Activated CD4-positive, alpha-beta T cell treated with anti-CD3 and anti-CD28 coated beads for 48 hours (primary cell): ENCODE measurements at places on chromosomes 11 and 22.

GRCh38 chr11:8613036-8613435, 19.0 kb upstream of the STK33 start:
- no peak for DNase-seq

DNA sequence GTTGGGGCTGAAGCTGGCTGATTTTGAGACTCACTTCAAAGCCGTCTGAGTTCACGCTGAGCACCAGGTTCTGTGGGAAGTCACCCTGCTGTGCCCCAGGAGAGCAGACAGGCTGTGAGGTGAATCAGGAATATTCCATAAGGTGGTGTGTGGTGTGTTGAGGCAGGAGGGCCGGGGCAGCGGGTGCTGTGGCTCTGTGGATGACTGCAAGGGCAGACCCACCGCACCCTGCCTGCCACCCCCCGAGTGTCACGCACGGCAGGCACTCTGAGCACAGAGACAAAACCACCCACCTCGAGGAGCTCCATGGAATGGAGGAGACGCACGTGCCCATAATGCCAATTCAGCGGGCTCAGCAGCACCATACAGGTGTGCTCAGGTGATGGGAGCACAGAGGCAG, 147.8 kb downstream of the PKNOX2 start:
- no peak for DNase-seq

DNA sequence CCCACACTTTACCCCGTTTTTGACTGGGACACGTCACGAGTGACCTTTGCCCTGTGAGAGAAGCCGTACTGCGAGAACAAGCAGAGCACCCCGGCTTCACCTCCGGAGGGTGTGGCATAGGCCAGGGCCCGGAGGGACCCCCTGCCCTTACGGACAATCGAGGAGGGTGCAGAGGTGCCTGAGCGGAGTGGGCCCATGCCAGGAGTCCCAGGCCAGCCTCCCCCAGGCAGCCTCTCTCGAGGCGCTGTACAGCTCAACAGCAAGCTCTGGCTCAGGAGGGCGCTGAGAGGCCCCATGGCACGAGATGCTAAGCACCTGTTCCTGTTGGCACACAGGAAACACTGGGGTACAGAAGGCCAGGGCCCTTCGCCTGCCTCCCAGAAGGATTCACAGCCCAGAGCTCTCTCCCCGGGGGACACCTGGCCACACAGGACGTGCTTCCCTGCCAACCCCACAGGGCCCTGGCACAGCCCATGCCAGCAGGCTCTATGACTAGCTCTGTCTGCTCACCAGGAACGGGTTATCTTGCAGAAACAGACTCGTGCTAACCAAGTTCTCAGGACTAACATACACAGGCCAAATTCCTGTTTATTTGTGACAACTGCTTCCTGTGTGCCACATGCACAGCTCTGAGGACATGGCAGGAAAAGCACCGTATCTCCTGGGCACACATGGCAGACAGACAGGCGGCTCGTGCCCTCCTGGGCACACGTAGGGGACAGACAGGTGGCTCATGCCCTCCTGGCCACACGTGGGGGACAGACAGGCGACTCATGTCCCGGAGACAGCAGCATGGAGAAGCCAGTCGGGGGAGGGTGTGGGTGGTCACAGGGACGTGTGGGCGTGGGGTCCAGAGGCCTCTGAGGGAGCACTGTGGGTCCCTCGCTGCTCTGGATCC, 11.6 kb downstream of the TOLLIP start:
- no peak for DNase-seq

DNA sequence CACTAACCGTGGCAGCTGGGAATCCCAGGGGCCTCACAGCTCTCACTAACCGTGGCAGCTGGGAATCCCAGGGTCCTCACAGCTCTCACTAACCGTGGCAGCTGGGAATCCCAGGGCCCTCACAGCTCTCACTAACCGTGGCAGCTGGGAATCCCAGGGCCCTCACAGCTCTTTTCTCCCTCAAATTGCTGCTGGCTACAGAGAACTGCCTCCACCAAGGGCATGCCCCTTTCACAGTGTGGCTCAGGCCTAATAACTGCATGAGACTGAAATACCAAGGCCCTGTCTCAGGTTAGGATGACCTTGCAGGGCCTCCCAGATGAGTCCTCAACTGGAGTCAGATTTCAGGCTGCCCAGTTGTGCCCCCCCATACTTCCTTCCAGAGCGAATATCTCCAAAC, 35.1 kb upstream of the GGTLC2 start:
- DNase-seq = no peak

DNA sequence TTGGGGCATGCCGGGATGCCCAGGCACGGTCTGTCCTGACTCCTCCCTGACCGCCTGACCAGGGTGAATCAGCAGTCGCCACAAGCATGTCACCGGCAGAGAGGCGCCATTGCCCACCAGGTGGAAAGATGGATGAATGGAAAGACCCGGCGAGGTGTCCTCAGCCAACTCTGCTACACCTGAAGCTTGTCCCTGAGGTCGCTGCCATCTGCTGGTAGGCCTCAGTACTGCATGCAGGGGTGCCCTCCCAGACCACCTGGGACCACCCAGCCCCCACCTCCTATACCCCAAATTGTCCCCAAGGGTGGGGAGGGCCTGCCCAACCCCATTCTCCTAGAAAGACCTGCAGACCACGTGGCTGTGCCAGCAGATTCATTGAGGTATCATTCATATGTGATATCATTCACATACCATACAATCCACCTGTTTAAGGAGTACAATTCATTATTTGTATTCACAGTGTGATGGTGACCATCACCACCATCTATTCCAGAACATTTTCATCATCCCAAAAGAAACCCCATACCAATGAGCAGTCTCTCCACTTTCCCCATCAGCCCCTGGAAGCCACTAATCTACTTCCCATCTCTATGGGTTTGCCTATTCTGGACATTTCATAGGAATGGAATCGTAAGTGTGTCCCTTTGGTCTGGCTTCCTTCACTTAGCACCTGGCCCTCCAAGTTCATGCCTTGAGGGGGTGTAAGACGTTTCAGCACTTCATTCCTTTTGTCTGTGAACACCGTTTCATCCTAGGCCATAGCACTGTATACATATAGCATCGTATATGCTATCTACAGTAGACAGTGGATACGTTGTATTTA, 17.5 kb downstream of the FGF3 start:
- DNase-seq = peak; percentile 50

DNA sequence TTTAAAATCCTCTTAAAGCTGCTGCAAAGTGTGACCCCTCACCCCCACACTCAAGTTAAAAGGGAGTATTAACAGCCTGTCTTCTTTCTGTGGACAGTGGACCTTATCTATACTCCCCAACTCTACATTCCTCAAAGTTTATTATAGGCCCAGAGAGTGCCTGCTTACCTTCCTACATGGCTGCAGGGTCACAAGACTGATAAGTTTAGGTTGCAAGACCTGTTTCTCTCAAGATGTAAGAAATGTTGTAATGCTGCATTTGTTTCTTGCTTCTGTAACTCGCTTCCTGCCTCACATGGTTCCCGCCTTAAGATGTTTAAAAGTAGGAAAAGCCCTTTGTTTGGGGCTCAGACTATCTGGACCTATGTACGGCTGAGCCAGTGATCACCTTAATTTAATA, 10.1 kb upstream of the NXPE1 start:
- no peak for DNase-seq

GRCh38 chr22:42701694-42702093, 19.0 kb downstream of the A4GALT start:
- DNase-seq = no peak

DNA sequence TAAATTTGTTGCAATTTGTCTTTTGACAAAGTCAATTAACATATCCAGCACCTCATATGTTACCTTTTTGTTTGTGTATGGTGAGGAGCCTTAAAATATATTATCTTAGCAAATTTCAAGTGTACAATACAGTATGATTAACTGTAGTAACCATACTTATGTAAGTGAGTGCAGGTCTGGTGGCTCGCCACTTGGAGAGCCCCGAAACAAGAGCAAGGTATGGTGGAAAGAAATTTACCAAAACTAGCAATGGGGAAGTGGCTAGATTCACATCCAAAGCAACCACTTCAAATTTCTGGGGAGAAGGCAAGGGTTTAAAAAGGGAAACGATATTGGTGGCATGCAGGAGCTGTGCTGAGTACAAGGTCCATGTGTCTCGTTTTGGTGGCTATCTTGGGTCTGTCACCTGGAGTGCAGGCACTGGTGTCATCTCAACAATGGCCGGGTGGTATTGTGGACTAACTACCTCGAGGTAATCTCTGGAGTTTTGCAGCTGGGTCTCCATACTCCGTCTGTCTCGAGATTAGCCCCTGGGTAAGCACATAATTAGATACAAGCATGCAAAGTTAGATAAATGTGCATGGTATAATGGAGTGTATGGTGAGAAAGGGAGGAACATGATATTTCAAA, 8.2 kb upstream of the FNBP4 start:
- DNase-seq = no peak

DNA sequence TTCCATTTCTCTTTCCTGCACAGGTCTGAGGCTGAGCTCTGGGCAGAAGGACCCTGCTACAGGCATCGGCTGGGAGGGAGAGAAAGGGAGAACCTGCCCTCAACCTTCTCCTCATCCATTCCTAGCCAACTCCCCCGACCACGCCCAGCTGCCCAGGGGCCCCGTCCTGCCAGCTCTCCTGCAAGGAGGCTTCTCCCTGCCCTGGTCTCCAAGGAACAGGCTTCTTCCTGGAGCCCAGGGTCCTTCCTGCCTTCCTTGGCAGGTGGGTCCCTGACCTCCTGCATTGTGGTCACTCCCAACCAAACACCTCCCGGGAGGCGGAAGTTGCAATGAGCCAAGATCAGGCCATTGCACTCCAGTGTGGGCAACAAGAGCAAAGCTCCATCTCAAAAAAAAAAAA, 12.5 kb upstream of the HMOX1 start:
- no peak for DNase-seq

GRCh38 chr11:127618721-127619120, 618.2 kb upstream of the KIRREL3 start:
- DNase-seq = no peak

DNA sequence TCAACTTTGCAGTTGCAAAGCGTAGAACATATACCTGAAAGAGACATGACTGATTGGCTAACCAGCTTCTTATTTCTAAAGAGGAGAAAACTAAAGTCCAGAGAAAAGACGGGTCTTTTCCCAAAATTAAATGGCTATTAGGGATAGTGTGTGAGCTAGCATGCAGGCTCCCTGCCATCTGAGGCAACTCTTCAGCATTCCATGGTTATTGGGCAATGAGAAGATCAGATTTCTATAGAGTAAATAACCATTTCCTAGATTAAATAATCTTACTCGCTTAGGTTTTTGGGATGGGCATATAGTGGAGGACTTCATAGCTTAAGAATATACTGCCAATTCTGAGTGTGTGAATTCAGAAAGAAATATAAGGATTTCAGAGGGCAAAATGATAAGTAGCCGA, 95.0 kb downstream of the PDHX start:
- DNase-seq = no peak

GRCh38 chr22:43385770-43386641, 25.8 kb upstream of the MPPED1 start:
- peak; percentile 82 for DNase-seq

DNA sequence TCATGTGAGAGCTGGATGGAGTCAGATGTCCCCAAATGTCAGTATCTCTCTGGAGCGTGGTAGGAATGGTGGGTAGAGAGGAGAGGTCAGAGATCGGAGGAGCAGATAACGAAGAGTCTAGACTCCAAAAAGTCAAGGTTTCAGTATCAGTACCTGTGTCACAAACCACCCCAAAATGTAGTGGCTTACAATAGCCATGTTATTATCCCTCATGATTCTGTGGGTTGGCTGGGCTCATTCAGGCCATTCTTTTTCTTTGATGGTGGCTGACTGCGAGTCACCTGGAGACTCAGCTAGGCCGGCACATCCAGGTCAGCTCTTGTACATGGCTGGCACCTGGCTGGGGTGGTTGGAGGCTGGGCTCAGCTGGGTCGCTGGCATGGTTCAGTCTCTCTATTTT, 7.3 kb upstream of the SSTR3 start:
- peak; percentile 42 for DNase-seq

DNA sequence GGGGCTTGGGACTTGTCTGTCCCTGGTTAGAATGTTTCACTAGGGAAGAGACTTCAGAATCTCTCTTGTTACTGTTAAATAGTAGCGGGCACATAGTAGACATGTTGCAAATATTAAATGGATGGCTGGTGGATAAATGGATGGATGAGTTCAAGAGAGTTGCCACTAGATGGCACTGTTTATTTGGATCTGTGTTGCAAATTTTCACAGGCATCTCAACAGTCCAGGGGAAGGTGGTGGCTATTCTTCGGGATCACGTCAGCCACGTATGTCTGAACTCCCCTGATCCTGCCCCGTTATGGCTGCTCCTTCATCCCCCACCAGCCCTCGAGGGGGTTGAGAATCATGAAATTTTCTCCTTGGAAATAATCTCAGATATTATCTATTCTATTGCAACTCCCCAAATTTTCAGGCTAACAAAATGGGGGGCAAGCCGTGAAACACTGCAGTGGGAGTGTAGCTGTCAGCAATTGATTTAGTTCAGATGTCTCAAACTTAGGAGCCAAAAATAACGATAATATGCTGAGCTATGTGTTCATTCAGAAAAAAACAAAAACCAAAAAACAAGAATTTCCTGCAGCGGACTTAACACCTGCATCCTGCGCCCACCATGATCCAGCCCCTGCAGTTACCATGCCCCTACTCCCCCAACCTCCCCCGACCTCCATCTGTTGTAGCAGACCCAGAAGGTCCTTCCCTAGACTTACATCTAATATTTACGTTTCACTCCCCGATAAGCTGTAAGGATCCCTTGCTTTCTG, 29.1 kb upstream of the BIRC3 start:
- peak; percentile 44 for DNase-seq

GRCh38 chr11:109306322-109306721, 115.7 kb upstream of the C11orf87 start:
- no peak for DNase-seq

DNA sequence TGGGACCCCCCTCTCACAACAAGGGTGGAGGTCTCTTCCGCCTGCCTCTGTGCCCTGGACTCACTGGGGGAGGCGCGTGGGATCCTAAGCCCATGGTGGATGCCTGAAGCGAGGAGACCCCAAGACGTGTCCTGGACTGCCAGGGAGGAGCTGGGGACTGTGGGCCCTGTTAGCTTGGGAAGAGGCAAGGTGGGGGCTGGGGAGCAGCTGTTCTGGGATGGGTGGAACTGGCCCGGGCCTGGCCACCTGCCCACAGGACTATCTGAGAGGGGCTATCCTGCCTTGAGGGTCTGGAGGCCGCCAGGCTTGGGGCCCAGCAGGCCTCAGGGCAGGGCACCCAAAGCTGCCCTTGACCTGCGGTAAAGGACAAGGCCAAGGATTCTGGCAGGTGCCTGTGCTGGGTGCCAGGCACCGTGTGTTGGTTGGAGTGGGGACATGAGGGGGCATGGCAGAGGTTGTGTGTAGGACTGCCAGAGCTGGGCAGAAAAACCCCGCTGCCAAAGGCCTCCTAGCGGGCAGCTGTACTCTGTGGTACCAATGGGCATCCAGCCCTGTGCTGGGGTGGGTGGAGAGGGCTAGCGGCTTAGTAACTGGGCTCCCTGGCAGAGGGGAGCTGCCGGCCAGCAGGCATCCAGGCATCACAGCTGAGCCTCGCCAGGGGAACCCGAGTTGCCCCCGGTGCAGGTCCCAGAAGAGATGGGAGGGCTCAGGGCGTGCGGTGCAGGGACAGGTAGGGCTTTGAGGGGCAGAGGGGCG, 670 bp downstream of the LSP1 start:
- peak; percentile 32 for DNase-seq

DNA sequence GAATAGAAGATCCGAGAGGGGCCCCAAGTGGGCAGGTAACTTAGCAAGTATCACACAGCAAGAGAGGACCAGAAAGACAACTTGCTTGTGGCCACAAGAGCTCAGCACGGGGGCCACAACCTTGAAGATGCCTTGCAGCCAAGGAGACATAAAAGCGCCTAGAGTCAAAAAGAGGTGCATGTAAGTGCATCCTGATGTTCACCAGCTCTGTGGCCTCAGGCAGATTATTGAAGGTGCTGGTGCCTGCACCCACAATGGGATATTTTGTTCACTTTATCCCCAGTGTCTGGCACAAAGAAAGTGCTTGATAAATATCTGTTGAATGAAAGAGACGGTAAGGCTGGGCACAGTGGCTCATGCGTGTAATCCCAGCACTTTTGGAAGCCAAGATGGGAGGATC, 106.0 kb upstream of the ASPHD2 start:
- DNase-seq = no peak
